Activated CD8-positive, alpha-beta memory T cell treated with anti-CD3 and anti-CD28 coated beads for 1 hour (primary cell): ENCODE measurements at places on chromosomes 4 and X.

- DNase-seq, result no peak
These were observed 225.4 kb upstream of the GLRA2 start for GRCh38 chrX:14303891-14304290.

DNA sequence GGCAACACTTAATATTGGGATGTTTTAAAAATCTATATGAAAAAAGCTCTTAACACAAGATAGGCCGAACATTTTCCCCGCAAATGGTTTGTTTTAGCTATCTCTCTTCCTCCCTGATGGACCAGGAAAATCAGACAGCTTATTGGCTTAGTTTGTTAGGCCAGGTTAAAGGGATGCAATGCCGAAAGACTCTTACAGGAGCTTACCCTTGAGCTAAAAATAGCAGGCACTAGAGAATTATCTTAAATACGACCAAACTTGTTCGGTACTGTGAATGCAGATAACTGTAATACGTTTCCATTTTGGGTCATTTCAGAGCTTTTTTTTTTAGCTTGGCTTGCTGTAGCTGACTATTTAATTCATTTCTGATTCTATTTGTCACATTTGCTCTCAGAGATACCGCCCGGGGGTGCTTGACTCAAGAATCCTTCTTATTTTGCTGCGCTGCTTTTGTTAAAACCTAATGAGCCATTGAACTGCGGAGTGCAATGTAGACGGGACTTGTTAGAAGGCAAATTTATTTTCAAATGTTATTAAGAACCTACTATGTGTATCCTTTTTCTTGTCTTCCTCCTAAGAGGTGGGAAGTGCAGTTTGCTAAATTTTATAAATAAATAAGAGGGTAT, 23.3 kb downstream of the PPARGC1A start:
- DNase-seq, result no peak

- no peak for DNase-seq
These were observed 48.5 kb downstream of the WDFY3 start for GRCh38 chr4:84917869-84918600.

- no peak for DNase-seq
These were observed 24.7 kb upstream of the MXRA5 start for GRCh38 chrX:3371163-3371562.

- DNase-seq, result no peak
These were observed 90.6 kb upstream of the TBC1D9 start for GRCh38 chr4:140846736-140847135.
